Activated T-cell treated with anti-CD3 and anti-CD28 coated beads, Interleukin-2, amount 50 U/mL, for 72 hours (primary cell): ENCODE measurements at places on chromosomes 12 and 14. TPM values are rescaled to one million over a fixed set of nuclear protein-coding genes. Genes with fewer than 3 reads are reported as not detected.

Gene GPRC5D
- not detected for total RNA-seq

Gene TAS2R50
- 0.90 TPM for total RNA-seq

Gene OASL
- 45.1 TPM for total RNA-seq

Gene PRICKLE1
- not detected for total RNA-seq

Gene FBLN5
- 5.6 TPM for total RNA-seq

Gene KRT82
- not detected for total RNA-seq

DNA sequence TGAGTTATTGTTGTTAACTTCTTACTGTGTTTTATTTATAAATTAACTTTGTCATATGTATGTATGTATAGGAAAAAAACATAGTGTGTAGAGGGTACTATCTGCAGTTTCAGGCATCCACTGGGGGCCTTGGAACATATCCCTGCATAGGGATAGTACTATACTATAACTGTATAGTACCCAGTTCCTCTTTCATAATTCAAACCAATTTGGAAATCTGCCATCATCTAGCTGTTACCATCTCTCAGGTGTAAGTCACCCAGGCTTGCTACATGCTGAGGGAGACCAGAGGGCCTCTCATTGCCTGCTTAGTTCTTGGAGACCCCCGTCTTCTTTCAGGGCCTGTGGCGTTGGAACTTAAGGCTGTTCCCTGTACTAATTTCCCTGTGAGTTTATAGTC is 12.9 kb upstream of the DCD start:
- H3K4me3 ChIP-seq: no peak overlapping the region
- H3K27ac ChIP-seq: no peak overlapping the region
- DNase-seq: no peak

- no peak overlapping the region for H3K4me3 ChIP-seq
- no peaks in the 10 kb centered on the region for H3K36me3 ChIP-seq
- H3K27me3 ChIP-seq: peaks cover 7% of the 10 kb centered on the region
- no peaks in the 10 kb centered on the region for H3K4me1 ChIP-seq
- DNase-seq: no peak
These were observed 379.1 kb downstream of the APAF1 start for GRCh38 chr12:99024191-99024590.

DNA sequence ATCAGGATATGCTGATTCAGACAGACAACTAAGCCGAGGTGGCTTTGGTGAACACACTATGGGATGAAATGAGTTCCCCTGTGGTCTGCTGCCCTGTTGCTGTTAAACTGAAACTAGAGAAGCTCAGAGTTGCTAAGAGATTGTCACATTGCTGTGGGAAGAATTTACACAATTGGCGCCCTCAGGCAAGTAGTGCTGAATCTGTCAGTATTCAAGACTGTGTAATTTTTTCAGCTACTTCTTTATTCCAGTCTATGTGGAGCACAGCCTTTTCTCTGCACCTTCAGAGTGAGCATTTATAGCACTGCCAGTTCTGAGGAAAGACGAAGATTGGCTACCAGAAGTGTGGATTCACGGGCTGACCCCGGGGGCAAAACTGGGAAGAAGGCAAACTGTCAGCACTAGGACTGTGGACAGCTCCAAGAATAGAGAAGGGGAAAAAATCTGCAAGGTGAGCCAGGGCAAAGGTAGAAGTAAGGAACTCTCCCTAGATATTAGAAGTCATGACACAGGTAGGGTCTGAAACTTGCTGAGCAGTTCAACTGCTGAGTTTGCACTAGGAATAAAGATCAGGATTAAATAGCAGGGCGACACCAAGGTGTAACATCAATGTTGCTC is 218.8 kb upstream of the TMPO start:
- no peak overlapping the region for H3K27ac ChIP-seq
- H3K4me3 ChIP-seq: no peak overlapping the region
- H3K27me3 ChIP-seq: peaks cover 23% of the 10 kb centered on the region
- no peaks in the 10 kb centered on the region for H3K36me3 ChIP-seq

DNA sequence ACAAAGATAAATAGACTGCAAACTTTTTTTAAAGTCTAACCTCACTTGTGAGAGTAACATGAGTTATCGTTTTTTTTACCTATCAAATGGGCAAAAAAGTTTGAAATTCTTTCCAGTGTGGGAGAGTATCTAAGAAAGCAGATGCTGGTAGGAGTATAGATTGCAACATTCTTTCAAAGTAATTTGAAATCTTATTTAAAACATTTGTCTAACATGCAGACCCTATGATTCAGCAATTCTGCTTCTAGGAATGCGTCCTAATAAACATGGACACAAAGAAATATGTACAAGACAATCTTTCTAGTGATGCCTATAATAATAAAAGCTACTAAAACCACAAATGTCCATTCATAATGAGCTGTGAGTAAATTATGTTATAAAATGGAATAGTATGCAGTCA is 110.4 kb upstream of the TMCC3 start:
- DNase-seq: no peak
- no peak overlapping the region for H3K27ac ChIP-seq
- no peaks in the 10 kb centered on the region for H3K36me3 ChIP-seq
- peaks cover 16% of the 10 kb centered on the region for H3K4me1 ChIP-seq
- H3K27me3 ChIP-seq: no peaks in the 10 kb centered on the region

DNA sequence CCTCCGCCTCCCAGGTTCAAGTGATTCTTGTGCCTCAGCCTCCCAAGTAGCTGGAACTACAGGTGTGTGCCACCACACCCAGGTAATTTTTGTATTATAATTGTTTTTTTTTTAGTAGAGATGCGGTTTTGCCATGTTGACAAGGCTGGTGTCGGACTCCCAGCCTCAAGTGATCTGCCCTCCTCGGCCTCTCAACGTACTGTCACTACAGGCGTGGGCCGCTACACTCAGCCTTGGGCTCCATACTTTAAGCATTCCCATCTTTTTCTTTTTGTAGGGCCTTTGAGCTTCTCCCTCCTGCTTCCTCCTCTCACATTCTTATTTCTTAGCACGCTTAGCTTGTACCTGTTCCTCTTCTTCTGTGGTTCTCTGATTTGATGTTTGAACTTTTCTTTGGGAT is 62.8 kb downstream of the SERPINA3 start:
- no peaks in the 10 kb centered on the region for H3K36me3 ChIP-seq
- peaks cover 10% of the 10 kb centered on the region for H3K27me3 ChIP-seq
- H3K4me3 ChIP-seq: no peak overlapping the region

- DNase-seq: no peak
- H3K36me3 ChIP-seq: no peaks in the 10 kb centered on the region
- H3K4me1 ChIP-seq: peaks cover 12% of the 10 kb centered on the region
- H3K27me3 ChIP-seq: peaks cover 27% of the 10 kb centered on the region
These were observed 356.0 kb downstream of the ADGRD1 start for GRCh38 chr12:131309700-131310099.

- DNase-seq: no peak
- H3K4me1 ChIP-seq: no peaks in the 10 kb centered on the region
- no peak overlapping the region for H3K27ac ChIP-seq
- no peaks in the 10 kb centered on the region for H3K36me3 ChIP-seq
- peaks cover 30% of the 10 kb centered on the region for H3K27me3 ChIP-seq
These were observed 7.4 kb downstream of the GRIN2B start for GRCh38 chr12:13973996-13974395.

GRCh38 chr12:115451780-115452736 is 768.1 kb upstream of the TBX3 start:
- H3K4me1 ChIP-seq: no peaks in the 10 kb centered on the region
- peaks cover 5% of the 10 kb centered on the region for H3K36me3 ChIP-seq
- H3K4me3 ChIP-seq: peak overlapping the region; percentile 21

DNA sequence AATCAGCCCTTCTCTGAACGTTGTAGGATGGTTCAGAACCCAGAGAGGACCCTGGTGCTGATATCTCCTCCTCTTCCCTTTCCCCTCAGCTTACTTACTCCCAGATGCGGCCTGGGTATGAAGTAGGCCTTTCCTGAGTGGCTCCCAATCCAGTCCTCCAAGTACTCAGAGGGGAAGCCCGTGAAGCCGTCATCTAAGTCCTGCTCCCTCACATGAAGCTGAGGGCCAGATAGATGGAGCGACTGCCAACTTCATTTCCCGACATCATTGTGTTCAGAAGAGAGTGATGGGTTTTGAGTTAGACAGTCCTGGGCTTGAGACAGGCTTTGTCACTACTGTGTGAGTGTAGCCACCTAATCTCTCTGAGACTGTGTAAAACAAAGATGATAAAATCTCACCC is 2.7 kb downstream of the APOLD1 start:
- H3K36me3 ChIP-seq: no peaks in the 10 kb centered on the region
- H3K27ac ChIP-seq: peak overlapping the region; percentile 90
- H3K4me3 ChIP-seq: peak overlapping the region; percentile 89
- no peaks in the 10 kb centered on the region for H3K27me3 ChIP-seq

- no peak overlapping the region for H3K27ac ChIP-seq
- H3K4me1 ChIP-seq: peaks cover 4% of the 10 kb centered on the region
- peaks cover 3% of the 10 kb centered on the region for H3K36me3 ChIP-seq
- H3K27me3 ChIP-seq: no peaks in the 10 kb centered on the region
- no peak overlapping the region for H3K4me3 ChIP-seq
These were observed 9.9 kb downstream of the PLBD2 start for GRCh38 chr12:113368331-113368730.

- peaks cover 16% of the 10 kb centered on the region for H3K36me3 ChIP-seq
- peak overlapping the region; percentile 81 for H3K27ac ChIP-seq
- H3K4me1 ChIP-seq: peaks cover 14% of the 10 kb centered on the region
- peak; percentile 53 for DNase-seq
- H3K4me3 ChIP-seq: peak overlapping the region; percentile 10
These were observed 70.0 kb upstream of the VPS33A start for GRCh38 chr12:122336015-122336946.

DNA sequence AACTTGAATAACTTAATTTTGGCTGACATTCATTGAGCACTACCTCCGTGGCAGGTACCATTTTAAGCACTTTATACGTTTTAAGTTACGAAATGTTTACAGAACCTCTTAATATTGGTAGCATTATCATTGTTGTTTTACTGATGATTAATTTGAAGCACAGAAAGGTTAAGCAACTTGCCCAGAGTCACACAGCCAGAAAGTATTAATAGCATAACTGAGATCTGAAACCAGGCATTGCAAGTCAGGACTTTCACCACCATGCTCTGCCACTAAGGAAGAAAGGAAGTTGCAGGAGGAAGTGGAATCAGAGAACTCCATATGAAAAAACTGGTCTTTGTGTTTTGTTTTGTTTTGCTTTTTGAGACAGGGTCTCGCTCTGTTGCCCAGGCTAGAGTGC is 28.2 kb upstream of the BCAT1 start:
- no peak for DNase-seq
- H3K27ac ChIP-seq: no peak overlapping the region
- no peaks in the 10 kb centered on the region for H3K27me3 ChIP-seq
- no peaks in the 10 kb centered on the region for H3K4me1 ChIP-seq
- H3K4me3 ChIP-seq: no peak overlapping the region

- no peaks in the 10 kb centered on the region for H3K27me3 ChIP-seq
- peaks cover 45% of the 10 kb centered on the region for H3K36me3 ChIP-seq
- H3K4me1 ChIP-seq: peaks cover 53% of the 10 kb centered on the region
- H3K4me3 ChIP-seq: peak overlapping the region; percentile 99
- H3K27ac ChIP-seq: peak overlapping the region; percentile 100
These were observed 52.3 kb downstream of the SLC25A47 start for GRCh38 chr14:100375266-100375962.
